Right ventricle myocardium superior (tissue), 1 donor: ENCODE measurements at places on chromosomes 11 and 22.

GRCh38 chr22:20853236-20853660 lies 5.4 kb downstream of the PI4KA start:
- no peak for DNase-seq

DNA sequence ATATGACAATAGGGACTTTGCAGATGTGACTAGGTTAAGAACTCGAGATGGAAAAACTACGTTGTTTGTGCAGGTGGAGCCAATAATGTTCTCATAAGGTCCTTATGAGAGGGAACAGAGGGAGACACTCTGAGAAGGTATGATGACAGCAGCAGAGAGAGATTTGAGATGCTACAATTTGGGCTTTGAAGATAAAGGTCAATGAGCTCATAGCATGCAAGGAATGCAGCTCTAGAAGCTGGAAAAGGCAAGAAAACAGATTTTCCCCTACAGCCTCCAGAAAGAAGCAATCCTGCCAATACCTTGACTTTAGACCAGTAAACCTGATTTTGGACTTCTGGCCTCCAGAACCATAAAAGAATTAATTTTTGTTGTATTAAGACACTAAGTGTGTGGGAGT lies 21.1 kb downstream of the FAM76B start:
- DNase-seq, result no peak

DNA sequence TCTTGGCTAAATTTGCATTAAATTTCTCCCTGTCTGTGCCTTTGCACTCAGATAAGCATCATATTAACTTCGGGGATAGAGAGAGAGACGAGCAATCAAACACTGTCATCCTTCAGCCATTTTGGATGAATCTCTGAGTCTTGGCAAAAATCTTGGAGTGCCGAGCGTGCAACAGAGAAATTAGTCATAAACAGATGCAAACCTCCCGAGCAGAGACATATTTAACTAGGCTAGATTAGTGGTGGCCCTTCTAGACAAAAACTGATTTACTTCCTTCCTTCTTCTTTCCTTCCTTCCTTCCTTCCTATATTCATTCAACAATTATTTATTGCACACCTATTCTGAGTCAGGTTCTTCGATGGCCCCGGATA lies 114.4 kb upstream of the BLID start:
- no peak for DNase-seq

- DNase-seq, result peak; percentile 73
Measured at GRCh38 chr11:118010738-118011461, 24.7 kb downstream of the IL10RA start.

DNA sequence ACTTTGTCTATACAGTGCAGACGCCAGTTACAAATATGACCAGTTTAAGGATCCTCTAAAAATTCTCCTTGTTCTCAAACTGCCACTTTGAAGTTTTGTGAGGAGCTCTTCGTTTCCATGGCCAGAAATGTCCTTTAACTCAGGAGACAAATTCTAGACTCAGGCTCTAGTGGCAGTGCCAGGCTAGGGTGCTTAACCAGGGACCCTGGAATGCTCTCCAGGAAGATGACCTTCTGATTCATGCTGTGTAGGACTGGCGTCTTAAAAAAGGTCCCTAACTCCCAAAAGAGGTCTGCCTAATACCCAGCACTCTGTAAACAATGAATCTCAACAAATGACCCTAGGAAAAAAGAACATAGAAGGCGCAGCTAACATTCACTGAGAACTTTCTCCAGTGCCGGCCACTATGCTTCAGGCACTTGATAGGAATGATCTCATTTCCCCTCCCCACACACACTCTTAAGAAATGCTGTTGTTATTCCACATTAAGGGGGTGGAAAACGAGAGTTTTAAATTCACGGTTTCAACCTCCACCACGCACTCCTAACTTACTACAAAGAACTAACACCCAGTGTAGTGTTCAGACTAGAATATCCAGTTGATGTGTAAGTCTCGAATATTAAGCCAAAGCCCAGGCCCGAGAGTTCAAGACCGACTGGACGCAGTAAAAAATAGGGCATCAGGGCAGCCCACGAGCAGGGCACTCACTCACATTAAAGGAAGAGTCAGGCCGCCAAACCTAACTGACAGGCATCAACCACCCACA lies 747 bp downstream of the NXF1 start:
- DNase-seq, result no peak

DNA sequence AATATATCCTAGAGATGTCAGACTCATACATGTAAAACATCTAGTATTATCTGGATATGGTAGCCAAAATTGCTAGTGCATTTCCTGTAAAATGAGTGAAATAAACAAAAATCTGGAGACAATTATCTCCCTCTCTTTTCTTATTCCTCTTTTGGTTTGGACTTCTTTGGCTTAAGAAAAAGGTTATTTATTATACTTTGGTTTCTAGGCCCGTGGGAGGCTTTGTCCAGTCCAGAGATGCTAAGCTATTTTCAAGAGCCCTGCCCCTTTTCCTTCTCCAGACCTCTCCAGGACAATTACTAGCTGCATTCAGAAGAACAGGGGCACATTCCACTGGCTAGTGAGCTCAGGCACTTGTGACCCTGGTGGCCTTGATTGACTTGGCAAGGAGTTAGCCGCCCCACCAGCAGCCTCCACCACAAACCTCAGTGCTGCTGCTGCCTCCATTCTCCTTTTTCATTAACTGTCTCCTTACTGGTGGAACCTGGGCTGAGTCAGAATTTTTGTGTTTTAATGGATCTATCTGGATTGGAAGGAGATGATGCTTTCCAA lies 747.3 kb upstream of the TENM4 start:
- DNase-seq, result no peak

DNA sequence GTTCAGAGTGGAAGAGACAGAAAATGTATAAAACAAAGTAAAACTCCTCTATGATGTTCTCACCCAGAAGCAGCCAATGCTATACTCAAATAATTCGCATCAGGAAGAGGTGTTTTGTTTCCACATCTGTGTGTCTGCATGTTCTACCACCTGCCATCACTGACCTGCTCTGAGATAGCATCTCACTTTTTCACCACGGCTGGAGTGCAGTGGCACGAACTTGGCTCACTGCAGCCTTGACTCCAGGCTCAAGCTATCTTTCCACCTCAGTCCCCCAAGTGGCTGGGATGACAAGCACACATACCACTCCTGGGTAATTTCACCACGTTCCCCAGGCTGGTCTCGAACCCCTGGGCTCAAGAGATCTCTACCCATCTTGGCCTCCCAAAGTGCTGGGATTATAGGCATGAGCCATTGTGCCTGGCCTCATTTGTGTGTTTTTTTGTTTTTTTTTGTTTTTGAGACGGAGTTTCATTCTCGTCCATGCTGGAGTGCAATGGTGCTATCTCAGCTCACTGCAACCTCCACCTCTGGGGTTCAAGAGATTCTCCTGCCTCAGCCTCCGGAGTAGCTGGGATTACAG lies 14.4 kb downstream of the TALDO1 start:
- DNase-seq, result no peak

GRCh38 chr11:126989942-126990715 lies 10.4 kb downstream of the KIRREL3 start:
- peak; percentile 78 for DNase-seq

- no peak for DNase-seq
Measured at GRCh38 chr11:469684-470560, 19.8 kb downstream of the PTDSS2 start.
